ENCODE measurements at places on chromosomes 11 and 22. TPM values are rescaled to one million over a fixed set of nuclear protein-coding genes. Genes with fewer than 3 reads are reported as not detected.

Gene NPAS4
- total RNA-seq, result not detected

Gene NCR3LG1
- 5.9 TPM for total RNA-seq

Gene GGTLC3
- not detected for total RNA-seq

Gene SGSM1
- total RNA-seq, result 0.09 TPM

Gene SLC22A25
- total RNA-seq, result not detected

Gene ROM1
- total RNA-seq, result 5.3 TPM

Gene RFPL2
- not detected for total RNA-seq

Gene MRGPRX4
- not detected for total RNA-seq

Gene HTR3A
- total RNA-seq, result not detected

Gene NR1H3
- 13.6 TPM for total RNA-seq

Gene PLA2G6
- total RNA-seq, result 33.0 TPM

Gene AP1B1
- 75.0 TPM for total RNA-seq

Gene MAPK12
- total RNA-seq, result 9.7 TPM

Gene CCDC34
- 23.0 TPM for total RNA-seq

Data from CD8-positive, alpha-beta memory T cell (primary cell).